ENCODE measurements at places on chromosomes 2 and 18.

- DNase-seq = no peak
Measured at GRCh38 chr2:17979707-17980106, 101.2 kb downstream of the KCNS3 start.

DNA sequence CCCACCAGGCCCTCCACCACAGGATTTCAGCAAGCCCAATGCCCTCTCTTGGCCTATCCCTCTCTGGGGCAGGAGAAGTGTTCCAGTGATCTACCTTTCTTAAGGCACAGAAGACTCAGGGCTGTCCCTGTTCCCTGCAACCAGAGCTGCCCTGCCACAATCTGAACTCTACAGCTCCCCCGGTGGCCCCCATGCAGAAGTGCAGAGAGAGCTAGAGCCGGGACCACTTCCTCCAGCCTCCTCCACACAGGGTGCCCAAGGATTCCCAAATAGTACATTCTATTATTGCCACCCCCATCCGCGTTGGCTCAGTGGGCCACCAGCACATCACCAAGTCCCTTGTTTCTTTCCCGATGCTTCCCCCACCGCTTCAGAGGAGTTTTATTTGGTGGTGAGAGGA lies 114.8 kb upstream of the PTPRM start:
- no peak for DNase-seq

- DNase-seq = no peak
Measured at GRCh38 chr18:61941948-61942471, 49.2 kb upstream of the RNF152 start.

GRCh38 chr2:197208841-197209240 lies 101.7 kb downstream of the ANKRD44 start:
- DNase-seq = no peak

- peak; percentile 95 for DNase-seq
Measured at GRCh38 chr18:12278741-12279682, 24.9 kb downstream of the CIDEA start.

GRCh38 chr2:187407407-187408084 lies 40.5 kb downstream of the CALCRL start:
- DNase-seq = no peak

Measured in posterior vena cava (tissue), 2 donors.